Epithelial cell of proximal tubule (primary cell): ENCODE measurements at places on chromosomes 5 and 9. TPM values are rescaled to one million over a fixed set of nuclear protein-coding genes. Genes with fewer than 3 reads are reported as not detected.

DNA sequence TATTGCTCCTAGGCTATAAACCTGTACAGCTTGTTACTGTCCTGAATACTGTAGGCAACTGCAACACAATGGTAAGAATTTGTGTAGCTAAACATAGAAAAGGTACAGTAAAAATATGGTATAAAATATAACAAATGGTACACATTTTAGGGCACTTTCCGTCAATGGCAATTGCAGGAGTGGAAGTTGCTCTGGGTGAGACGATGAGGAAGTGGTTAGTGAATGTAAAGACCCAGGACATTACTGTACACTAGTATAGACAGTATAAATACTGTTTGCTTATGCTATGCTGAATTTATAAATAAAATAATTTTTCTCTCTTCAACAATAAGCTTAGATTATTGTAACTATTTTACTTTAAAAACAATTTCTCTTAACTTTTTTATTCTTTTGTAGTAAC is 15.6 kb upstream of the ADRB2 start:
- no peak for DNase-seq

DNA sequence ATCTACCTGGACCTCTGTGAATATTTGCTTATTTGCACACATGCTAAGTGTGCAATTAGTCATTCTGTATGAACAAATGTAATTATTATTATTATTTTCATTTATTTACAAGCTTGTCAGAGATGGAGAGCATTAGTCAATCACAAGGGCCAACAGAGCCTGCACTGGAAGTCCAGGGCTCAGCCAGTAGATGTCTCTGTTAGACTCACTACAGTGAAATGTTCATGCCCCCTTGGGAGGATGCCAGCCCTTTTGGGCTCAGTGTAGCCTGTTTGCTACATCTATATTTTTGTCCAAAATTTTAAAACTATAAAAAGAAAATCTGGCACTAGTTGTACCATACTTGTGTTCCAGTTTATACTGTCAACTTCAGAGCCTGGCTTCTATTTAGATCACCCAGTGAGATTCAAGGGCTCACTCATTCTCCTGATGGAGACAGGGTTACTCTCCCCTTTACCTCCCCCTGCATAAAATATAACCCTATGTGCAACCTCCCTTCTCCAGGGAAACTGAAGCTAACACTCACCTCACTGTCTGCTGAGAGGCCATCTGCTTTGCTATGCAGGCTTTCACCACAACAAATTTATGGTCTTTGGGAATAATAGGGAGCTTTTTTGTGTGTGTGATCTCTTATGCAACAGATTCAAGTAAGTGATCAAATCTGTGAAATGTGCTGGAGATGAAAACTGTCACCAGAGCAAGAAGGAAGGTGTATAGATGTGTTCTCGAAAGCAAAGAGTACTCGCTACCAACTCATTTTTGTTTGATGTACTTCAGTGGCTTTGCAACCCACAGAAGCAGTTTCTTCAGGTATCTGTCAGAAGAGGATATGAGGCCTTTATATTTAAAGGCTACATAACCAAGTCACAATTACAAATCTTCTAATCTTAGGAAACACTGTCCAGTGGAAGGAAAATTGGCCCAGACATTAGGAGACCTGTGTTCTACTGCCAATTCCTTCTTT is 99.9 kb upstream of the TLE4 start:
- no peak for DNase-seq

DNA sequence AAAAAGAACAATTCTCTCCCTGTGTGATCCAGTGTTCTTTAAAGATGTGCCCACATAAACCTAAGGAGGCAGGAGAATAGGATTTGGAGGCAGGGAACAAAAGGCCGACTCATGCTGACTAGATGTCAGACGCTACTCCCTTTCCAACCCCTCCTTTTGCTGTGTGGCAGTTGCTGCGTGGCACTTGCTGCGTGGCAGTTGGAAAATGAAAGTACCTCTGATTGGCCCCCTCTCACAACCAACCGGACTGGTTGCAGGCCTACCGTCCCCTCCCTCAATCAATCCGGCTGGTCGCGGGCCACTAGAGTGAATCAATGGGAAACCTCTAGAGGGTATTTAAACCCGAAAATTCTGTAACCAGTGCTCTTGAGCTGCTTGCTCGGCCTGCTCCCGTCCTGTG is 551.0 kb downstream of the KIF4B start:
- DNase-seq = no peak

The NR5A1 gene
- total RNA-seq = not detected in 2 replicates

- no peak for DNase-seq
Observed at GRCh38 chr5:11420969-11421368, 483.3 kb downstream of the CTNND2 start.

GRCh38 chr5:135605221-135605620 is 26.4 kb upstream of the CXCL14 start:
- DNase-seq = no peak

GRCh38 chr5:122901346-122901745 is 55.9 kb downstream of the SNX24 start:
- DNase-seq = no peak

DNA sequence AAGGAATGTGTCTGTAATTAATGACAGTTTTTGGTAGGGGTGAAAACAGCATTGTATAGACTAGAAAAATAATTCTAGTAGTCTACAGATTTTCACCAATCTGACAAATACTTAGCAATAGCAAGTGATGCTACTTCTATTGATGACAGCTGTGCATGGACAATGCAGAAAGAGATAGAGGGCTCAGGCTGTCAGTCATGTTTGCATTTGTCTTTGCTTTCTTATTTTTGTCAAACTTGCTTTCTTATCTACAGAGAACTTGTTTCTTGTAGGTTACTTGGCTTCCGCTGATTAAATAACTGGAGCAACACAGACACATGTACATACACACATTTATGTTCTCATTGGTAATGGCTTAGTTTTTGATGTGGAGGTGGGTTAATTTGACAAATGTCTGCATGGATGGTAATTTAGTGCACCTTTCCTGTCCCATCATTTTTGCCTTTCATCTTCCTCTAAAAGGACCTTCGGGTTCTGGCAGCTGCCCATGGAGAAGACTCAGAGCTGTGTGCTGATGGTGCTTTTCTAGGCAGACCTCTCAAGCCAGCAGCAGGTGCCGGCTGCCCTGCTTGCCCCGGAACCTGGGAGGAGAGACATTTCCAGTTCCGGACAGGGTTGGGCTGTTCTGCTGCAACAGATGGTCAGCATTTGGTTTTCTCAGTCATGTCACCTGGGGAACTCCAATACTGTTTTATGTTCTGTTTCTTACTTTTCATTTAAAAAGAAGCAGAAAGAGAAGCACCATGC is 28.8 kb downstream of the CAMK4 start:
- DNase-seq = no peak

GRCh38 chr5:11791792-11792191 is 112.5 kb downstream of the CTNND2 start:
- DNase-seq = no peak

- DNase-seq = no peak
Observed at GRCh38 chr5:67886761-67887160, 328.8 kb upstream of the PIK3R1 start.

The TMOD1 gene
- 0.14 and 0.98 TPM in 2 replicates for total RNA-seq

GRCh38 chr9:20984506-20984905 is 46.9 kb downstream of the HACD4 start:
- no peak for DNase-seq

The TSTD2 gene
- total RNA-seq = 12.7 and 21.9 TPM in 2 replicates

GRCh38 chr9:2574203-2574602 is 47.4 kb upstream of the VLDLR start:
- DNase-seq = no peak

DNA sequence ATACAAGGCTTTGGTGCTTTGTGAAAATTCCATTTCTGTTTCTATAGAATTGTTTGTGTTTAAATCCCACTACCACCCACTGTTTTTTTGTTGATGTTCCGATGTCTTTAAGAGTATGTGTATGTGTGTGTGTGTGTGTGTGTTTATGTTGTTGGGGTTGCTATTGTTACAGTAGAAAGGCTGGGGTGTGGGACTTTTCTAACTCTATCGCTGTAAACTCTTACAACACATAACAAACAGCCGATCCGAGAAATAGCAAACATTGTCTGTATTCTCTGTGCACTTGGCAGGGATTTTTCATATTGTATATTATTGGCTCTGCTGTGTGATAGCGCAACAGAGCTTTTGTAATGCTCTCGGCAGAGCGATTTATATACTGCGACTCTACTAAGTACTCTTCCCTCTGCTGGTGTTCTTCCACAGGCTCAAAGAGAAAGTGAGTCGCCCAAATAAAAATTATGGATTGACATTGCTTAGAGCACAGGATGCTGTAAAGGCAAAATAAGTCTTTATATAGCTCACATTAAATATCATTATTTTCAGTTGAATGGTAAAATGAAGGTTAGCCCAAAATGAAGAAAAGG is 492.2 kb upstream of the ARRDC3 start:
- no peak for DNase-seq

The PCDHB9 gene
- not detected in 2 replicates for total RNA-seq

GRCh38 chr5:9878206-9878605 is 248.1 kb upstream of the TAS2R1 start:
- DNase-seq = no peak

The RASEF gene
- total RNA-seq = 11.6 and 12.2 TPM in 2 replicates

The CCDC69 gene
- 3.0 and 3.4 TPM in 2 replicates for total RNA-seq

The GPX8 gene
- 38.8 and 58.5 TPM in 2 replicates for total RNA-seq

The GHR gene
- total RNA-seq = 0.07 and 0.17 TPM in 2 replicates

The WNK2 gene
- 0.29 and 1.0 TPM in 2 replicates for total RNA-seq

GRCh38 chr5:32225445-32225844 is 51.3 kb upstream of the GOLPH3 start:
- peak; percentile 67 for DNase-seq

DNA sequence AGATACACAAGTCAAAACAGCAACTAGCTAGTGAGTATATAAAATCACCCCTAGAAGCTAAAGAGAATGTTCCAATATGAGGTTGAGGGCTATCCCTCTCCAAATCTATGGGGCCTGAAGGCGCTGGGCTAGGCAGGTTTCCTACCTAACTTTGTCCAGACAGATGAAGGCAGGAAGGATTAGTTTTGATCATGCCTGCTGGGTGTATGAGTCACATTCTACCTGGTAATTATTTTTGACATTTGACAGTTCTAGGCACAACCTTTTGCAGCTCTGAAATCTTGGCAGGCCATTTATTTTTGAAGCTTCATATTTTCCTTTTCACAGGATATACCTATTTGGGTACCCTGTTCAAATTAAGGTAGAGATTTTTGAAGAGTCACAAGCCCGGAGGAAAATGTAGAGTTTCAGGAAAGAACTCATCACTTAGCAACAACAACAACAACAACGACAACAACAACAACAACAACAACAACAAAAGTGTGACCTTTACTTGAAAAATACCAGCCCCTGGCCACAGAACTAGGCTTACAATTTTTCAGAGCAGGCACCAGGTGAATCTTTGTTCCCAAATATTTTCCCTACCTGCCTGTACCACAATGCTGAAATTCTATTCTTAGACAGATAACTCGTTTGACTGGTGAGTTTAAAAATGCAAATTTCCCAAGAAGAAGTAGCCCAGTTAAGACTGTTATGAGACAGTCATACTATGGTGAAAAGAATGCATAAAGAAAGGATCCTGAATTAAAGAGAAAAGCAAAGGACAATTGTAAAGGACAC is 175.5 kb upstream of the TUT7 start:
- no peak for DNase-seq

GRCh38 chr9:68672625-68673024 is 32.4 kb upstream of the PIP5K1B start:
- DNase-seq = no peak

GRCh38 chr9:6645355-6646292 is at the start of gene GLDC:
TSS of gene GLDC (minus strand) at chr9:6645729. CDS start at chr9:6645499, 230 bp downstream.
- DNase-seq = no peak

- no peak for DNase-seq
Observed at GRCh38 chr5:52740007-52740406, 47.7 kb upstream of the ITGA1 start.

DNA sequence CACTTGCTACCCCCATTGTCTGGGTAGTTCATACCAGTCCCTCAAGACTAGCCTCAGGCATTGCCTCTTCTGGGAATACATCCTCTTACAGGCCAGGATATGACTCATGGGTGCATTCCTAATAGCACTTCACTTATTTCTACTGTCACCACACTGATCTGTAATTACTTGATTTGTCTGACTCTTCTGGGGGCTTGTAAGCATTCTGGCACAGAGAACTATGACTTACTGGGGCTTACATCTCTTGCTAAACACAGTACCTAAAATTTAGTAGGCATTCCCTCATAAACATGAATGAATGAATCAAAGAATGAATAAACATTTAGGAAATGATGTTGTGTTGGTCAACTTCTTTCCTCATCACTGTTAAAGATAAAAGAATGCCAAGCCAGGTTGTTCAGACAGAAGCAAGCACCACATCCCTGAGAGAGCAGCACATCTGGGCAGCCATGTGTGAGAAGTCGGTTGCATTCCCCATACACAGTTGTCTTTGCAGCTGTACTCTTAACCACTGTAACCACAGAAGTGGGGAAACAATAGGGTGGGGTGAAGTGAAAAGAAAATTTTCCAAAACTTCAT is 27.6 kb downstream of the IL7R start:
- DNase-seq = peak; percentile 70

GRCh38 chr5:176959051-176959450 is 47.5 kb downstream of the UIMC1 start:
- peak; percentile 7 for DNase-seq

DNA sequence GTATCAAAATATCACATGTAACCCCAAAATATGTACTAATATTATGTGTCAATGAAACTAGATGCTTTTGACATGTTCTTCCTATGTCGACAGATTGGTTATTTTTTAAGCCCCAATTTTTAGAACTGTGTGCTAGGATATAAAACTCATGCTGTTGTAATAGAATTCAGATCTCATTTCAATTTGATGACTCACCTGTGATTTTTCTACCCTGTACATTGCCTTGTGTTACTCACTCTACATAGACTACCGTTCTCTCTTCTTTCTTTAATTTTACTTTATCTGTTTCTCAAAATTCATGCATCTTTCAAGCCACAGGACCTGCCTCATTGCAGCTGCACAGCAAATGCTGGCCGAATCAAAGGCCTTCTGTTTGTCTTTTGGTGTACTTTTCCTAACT is 284.5 kb downstream of the MAT2B start:
- DNase-seq = no peak

The TMEFF1 gene
- 3.5 and 7.8 TPM in 2 replicates for total RNA-seq

GRCh38 chr5:92952243-92952642 is 628.8 kb downstream of the NR2F1-AS1 start:
- DNase-seq = no peak

The C9orf153 gene
- total RNA-seq = not detected in 2 replicates

The CCL27 gene
- not detected in 2 replicates for total RNA-seq

- no peak for DNase-seq
Observed at GRCh38 chr5:68273717-68274409, 58.3 kb downstream of the PIK3R1 start.

DNA sequence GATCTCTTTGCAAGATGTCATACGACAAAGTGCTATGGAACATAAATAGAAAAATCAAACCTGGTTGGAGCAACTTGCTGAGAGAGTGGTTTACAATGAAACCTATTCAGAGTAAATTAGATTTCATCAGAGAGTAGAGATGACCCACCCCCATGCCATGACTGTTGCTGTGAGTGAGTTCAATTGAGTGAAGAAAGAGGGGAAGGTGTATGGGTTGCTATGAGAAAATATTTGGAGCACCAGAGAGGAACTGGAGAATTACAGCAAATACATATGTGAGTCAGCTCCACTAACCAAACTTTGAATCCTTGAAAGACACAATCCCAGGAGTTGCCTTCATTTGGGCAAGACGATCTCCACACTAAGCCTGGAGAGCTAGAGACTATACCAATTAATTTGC is 217.2 kb downstream of the RFX3 start:
- no peak for DNase-seq

- no peak for DNase-seq
Observed at GRCh38 chr5:129661366-129662035, 86.4 kb upstream of the MINAR2 start.
